ENCODE measurements at places on chromosomes 11 and 22.

- DNase-seq: no peak
Observed at GRCh38 chr22:20554824-20555223, 47.4 kb downstream of the MED15 start.

- DNase-seq: no peak
Observed at GRCh38 chr11:110855191-110855590, 143.0 kb upstream of the ARHGAP20 start.

DNA sequence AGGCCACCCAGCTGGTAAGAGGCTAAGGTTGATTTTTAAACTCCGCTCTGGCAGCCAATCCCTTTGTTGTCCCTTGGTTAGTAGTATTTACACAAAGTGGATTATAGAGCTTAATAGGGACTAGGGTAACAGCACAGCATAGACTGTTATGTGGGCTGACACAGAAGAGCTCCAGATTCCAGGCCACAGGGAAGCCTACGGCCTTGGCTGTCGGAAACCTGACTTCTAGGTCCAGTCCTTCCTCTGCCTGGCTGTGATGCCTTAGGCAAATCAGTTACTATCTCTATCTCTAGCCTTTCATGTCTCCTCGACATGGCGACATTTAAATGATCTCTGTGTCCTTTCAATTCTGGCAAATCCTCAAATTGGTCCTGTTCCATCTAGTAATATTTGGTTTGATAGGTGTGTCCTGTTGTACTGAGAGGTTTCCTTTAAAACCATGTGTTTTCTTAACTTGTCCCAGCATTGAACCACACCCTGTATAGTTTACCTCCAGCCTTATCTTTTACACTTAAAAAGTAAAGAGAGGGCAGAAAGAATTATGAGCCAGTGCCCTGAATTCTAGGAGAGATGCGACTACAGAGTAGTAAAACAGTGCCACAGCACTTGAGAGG lies 4.2 kb downstream of the MMP1 start:
- no peak for DNase-seq

GRCh38 chr11:64568041-64568571 lies 22.9 kb upstream of the SLC22A12 start:
- DNase-seq: no peak

GRCh38 chr11:115736146-115736545 lies 231.9 kb upstream of the CADM1 start:
- DNase-seq: no peak
